ENCODE measurements at places on chromosomes 1 and 21.

DNA sequence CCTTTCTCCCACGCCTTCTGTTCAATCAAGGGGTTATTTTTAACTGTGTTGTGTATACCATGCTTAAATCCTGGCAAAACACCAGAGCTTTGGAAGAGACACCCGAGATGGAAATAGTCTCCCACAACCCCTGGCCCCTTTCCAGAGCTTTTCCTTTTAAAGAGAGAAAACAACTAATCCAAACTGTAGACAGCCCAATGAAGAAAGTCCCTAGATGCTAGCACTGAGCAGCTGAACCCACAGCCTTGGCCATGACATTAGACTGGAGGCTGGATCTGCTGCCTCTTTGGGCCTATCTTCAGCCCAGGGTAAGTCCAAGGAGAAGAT lies 64.9 kb upstream of the ARTN start:
- no peak for DNase-seq

DNA sequence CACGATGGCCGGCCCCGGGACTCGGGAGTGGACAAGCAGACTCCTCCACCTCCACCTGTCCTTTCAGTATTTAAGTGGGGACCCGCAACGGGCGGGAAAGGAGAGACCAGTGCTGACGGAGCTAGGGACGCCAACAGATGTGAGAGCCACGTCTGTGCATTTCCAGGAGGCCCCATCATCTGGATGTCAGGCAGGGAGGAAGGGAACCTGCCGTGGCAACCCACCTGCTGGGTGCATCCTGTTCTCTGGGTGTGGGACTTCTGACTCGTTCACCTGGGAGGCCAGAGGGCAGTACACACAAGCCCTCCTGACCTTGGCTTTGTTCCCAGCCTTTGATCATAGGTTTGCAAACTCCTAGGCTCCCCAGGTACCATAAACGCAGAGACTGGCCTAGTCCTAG lies 5.6 kb upstream of the PCBP3 start:
- DNase-seq, result no peak

DNA sequence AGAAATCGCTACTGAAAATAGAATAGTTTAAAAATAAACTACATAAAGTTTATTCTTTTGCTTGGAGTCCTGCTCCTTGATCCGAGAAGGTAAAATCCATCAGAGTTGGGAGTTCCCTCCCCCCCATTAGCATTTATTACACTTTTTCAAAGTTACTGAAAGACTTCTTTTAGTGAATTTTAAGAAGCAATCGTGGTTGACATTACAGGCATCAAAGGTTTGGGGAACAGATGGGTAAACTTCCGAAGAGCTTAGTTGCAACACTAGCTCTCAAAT lies 31.0 kb upstream of the NFIA start:
- DNase-seq, result no peak

GRCh38 chr1:199283794-199284193 lies 645.0 kb downstream of the PTPRC start:
- DNase-seq, result no peak

- no peak for DNase-seq
Measured at GRCh38 chr21:34880401-34880800, 168.7 kb downstream of the RUNX1 start.

- no peak for DNase-seq
Measured at GRCh38 chr1:208030288-208031091, 119.6 kb upstream of the CD34 start.

GRCh38 chr1:179731643-179732042 lies 11.4 kb upstream of the FAM163A start:
- no peak for DNase-seq

GRCh38 chr1:99996951-99997350 lies 27.2 kb downstream of the SLC35A3 start:
- DNase-seq, result no peak

- no peak for DNase-seq
Measured at GRCh38 chr1:26717017-26717491, 21.2 kb downstream of the ARID1A start.

DNA sequence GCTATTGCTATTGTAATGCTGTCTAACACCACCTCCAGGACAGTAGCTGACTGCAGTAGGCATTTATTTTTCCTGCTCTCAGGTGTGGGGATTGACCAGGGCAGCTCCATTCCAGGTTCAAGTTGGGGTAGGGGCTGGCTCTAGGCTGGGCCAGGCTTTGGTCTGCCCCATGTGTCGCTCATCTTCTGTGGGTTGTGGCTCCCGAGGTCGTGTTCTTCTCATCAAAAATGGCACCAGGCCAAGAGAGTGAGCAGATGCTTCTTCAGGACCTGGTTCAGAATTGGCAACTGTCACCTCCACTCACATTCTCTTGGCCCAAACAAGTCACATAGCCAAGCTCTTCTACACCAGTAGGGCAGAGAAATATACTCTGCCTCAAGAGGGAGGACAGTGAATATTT lies 133.7 kb downstream of the PTPRU start:
- no peak for DNase-seq

- DNase-seq, result no peak
Measured at GRCh38 chr1:113269168-113269963, 120.9 kb upstream of the MAGI3 start.

- DNase-seq, result no peak
Measured at GRCh38 chr1:5751833-5752745, 240.1 kb downstream of the NPHP4 start.

- no peak for DNase-seq
Measured at GRCh38 chr1:90725657-90726424, 8.7 kb upstream of the BARHL2 start.

DNA sequence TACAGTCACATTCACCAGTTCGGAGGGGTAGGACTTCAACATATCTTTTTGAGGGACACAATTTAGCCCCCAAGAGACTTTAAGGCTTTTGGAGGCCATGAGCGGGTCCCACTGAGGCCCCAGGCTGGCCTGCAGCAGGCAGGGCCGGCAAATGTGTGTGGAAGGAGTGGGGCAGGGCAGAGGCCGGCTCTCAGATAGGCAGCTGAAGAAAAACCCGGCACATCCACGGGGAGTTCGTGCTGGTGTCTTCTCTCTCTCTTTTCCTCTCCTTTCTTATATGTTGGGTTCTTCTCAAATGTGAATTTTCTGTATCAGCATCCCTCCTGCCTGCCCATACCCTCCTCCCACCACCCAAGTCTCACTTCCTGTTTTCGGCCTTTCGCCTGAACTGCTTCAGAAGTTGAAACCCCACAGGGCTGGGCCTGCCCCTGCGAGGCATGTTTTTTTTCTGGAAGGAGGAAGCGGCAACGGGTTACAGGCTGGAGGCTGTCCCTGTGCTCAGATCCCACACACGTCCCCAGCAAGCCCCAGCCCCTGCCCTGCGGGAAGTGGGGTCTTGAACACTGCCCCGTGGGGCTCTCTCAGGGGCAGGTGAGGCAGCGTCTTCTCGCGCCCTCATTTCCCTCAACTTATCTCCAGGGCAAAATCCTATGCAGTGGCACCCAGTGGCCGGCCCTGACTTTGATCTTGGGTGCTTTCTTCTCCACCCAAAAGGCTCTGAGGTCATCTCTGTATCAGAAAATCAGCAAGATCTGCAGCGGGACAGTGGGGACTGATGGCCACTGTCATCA lies 9.7 kb upstream of the UMODL1 start:
- DNase-seq, result peak; percentile 11

- no peak for DNase-seq
Measured at GRCh38 chr1:61244114-61244513, 161.8 kb downstream of the NFIA start.

DNA sequence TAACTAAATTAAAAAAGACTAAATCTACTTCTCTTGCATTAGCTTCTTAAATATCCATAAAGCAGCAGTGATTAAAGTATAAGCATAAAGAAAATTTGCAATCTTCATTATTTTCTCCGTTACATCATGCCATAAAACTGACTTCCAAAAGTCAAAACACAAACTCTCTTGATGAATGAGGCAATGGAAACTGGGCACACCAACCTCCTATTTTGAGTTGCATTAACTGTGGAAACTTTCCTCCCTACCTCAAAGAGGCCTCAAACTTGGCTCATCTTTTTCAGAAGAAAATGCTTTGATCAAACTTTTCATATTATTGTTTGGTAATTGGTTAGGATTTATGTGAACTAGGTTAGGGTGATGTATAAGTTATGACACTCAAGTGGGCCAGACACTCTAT lies 4.1 kb upstream of the BTG3 start:
- DNase-seq, result no peak

DNA sequence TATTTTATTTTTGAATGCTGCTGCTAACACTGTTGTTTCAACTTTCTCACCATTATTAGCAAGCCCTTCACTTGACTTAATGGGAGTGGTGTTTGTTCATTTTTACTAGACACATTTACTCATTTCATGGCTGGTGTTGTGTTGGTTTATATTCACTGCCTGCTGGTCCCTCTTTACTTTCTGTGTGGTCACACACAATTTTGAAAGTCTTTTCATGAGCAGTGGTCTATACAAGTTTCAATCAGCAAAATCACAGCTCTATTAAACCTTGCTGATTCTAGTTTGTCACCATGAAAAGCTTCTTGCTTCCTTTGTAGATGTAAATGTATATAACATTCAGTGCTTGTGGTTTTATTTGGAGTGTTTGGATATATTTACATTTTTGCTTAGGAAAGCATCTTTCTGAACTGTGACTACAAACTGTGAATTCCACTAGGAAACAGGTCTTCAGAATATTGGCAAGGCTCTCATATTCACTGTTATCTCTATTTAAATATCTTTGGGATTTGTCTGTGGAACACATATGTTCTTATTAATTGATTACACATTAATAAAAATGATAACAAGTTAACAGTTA lies 22.8 kb downstream of the ATP6V1G3 start:
- DNase-seq, result no peak

DNA sequence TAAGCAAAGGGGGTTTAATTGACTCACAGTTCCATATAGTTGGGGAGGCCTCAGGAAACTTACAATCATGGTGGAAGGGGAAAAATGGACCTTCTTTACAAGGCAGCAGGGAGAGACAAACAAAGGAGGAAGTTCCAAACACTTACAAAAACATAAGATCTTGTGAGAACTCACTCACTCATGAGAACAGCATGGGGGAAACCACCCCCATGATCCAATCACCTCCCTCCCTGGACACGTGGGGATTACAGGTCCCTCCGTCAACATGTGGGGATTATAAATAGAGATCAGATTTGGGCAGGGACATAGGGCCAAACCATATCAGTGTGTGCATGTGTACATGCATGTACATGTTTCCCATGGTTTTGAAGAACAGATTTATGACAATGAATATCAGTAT lies 5.5 kb upstream of the SMG7 start:
- DNase-seq, result no peak

- no peak for DNase-seq
Measured at GRCh38 chr1:64960731-64961130, 5.6 kb downstream of the JAK1 start.

- no peak for DNase-seq
Measured at GRCh38 chr1:11273595-11274234, 717 bp downstream of the UBIAD1 start.

DNA sequence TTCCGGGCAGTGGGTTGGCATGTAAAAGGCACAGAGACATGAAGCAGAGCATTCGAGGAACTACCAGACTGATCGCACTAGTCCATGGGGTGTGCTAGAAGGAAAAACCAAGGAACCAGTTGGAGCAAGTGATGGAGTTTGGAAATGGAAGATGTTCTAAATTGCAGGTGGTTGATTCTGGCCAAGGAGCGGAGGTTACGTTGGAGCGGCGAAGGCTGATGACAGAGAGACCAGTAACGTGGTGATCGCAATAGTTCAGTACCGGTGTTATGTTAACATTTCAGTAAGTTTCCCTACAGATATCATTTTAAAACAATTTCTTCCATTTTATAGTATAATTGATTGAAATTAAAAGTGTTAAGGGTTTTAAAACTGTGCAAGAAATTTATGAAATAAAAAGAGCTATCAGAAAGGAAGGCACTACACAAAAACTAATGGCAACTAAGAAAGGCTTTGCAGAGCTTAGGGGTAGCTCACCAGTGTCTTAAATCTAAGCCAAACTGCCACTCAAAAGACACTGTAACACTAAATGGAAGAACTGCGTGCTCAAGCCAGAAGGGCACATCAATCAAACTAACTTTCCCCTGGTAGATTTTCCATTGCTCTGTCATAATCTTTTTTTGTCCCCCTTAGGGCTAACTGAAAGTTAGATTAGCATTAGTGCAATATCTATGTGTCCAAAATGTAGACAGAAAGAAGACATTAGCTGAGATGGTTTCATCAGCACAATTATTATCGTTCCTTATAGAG lies 11.3 kb upstream of the HEATR1 start:
- DNase-seq, result no peak
